ENCODE measurements at places on chromosomes 1 and 21.

- DNase-seq = no peak
These were observed 22.2 kb upstream of the SCAF4 start for GRCh38 chr21:31753949-31754707.

GRCh38 chr21:44935533-44935927 lies 4.3 kb upstream of the SLX9 start:
- DNase-seq = no peak

DNA sequence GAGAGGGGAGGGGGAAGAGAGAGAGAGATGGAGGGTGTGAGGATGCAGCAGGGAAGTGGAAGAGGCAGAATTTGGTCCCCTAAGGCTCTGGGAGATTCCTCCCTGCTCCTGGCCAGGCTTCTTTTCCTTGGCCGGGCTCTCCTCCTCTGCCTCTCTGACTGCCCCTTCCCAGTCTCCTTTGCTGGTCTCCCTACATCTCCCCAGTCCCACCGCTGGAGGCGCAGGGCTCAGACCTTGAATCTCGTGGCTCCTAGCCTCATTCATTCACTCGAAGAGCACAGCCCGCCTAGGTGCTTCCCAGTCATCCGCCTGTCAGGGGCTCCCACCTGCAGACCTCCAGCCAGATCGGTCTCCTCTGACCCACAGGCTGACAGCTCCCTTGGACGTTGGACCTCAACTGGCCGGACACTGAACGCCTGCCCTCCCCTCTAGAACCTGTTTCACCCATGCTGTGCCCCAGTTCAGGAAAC lies 76.5 kb downstream of the VWA5B1 start:
- DNase-seq = no peak

GRCh38 chr1:200306944-200307754 lies 102.7 kb downstream of the ZNF281 start:
- no peak for DNase-seq

GRCh38 chr1:162902416-162902815 lies 41.4 kb upstream of the CCDC190 start:
- DNase-seq = no peak

GRCh38 chr1:155773221-155773620 lies 83.8 kb downstream of the GON4L start:
- DNase-seq = no peak

- DNase-seq = no peak
These were observed 5.3 kb upstream of the ID3 start for GRCh38 chr1:23564529-23565122.

DNA sequence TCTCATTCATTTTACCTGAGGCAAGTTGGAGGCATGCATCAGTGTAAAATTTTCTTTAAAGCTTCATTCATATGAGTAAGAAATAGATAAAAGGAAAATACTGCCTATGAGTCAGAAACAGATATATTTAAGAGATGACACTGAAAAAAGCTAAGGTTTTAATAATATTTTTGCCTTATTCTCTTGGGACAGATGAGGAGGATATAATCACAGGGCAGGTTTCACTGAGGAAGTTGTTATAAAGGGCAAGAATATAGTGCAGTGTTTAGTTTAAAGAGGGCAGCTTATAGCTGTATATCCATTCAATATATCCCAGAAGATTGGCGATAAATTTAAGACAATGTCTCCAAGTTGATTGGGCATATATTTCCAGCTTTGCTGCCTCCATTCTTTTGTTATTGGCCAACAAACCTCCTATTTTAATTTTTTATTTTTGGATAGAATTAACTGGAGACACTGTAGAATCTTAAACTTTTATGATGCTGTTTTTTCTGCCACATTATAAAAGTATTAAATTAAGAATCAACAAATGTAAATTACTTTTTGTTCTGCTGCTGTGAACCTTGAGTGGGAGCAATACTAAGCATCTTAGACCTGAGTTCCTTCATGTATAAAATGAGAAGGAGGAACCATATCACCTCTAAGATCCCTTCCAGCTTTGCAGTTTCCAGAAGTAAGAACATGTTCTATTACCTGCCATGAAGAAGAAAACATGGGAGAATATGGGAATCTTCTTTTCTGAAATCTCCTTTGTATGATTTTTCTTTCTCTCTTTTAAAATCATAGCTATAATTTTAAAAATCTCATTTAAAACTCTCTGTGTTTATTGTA lies 171.6 kb downstream of the S1PR1 start:
- DNase-seq = no peak

- DNase-seq = no peak
These were observed 872 bp upstream of the PPP2R5A start for GRCh38 chr1:212284332-212284743.

DNA sequence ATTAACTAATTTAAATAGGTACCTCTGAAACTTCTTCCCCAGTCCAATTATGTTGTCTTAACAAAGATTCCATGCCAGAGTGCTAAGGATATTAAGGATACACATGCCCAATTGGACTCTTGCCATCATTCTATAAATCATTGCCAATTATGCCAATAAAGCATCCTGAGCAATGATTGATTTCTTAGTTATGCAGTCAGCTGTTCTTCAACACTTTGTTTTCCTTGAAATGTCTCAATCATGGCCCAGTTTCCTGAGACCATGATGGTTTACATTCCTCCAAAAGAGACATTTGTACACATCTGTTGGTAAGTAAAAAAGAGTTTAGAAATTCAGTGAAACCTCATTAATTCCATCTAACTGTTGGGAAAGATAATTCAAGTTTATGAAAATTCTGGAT lies 180.4 kb upstream of the PKN2 start:
- no peak for DNase-seq

DNA sequence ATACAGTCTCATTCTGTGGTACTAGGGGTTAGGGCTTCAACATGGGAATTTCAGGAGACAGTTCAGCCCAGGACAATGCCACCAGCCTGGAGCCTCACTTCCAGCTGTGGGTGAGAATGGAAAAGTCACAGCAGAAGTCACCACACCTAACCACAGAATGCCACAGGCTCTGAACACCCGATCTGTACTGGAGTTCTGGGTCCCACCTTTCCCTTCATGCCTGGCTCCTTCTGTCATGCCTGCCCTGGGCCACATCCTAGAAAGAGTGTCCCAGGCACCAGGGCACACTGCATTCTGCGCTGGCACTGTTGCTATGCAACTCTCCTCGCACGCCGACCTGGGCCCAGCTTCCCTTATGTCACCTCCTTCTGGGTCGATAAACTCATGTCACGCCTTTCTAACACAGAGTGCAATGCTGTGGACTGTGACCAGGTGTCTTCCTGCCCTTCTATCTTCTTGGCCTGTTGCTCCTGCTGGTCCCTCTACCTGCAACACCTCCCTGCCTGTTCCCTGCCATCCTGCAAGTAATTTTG lies 21.2 kb downstream of the RCSD1 start:
- DNase-seq = no peak

GRCh38 chr1:183417772-183418491 lies at the start of gene NMNAT2:
NMNAT2 (minus strand) TSS chr1:183418380; CDS start chr1:183418267, 113 bp downstream.
- no peak for DNase-seq

DNA sequence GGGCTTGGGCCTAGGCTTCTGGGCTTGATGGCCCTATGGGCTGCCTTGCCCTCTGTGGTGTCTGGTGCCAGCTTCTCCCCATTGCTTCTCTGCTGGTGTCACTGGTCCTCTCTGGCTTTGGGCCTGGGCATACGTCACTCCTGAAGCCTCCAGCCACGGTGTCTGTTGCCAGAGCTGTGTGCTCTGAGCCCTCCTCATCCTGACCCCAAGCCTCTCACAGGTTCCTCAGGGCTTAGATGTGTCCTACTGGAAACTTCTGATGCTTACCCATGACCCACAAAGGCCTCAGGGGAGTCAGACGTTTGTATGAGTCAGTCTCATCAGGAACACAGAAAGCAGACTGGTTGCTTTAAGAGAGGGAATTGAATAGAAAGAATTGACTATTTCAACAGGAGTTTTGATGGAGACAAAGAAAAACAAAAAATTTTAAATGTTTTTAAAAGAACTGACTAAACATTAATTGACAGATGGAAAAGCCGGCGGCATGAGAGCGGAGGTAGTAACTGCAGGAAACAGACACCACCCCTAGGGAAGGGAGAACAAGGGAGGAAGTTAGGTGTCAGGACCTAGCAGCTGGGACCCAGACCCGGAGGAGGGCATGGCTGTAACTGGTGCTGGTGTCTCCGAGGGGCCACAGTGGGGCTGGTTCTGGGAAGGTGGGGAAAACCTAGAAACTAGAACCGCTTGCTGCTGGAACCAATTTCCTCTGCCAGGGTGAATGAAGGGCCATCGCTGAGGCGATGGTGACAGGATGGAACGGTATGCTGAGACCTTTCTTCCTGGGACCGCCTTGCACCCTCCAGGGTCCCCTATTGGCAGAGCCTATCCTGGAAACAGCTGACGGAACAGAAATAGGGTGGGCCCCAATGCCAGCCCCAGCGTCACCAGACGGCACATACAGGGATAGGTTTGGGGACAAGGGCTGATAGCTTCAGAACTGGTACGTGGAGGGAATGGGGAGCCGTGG lies 40.0 kb upstream of the CITED4 start:
- peak; percentile 23 for DNase-seq

- no peak for DNase-seq
These were observed 26.5 kb downstream of the TMEM63A start for GRCh38 chr1:225855503-225856300.

DNA sequence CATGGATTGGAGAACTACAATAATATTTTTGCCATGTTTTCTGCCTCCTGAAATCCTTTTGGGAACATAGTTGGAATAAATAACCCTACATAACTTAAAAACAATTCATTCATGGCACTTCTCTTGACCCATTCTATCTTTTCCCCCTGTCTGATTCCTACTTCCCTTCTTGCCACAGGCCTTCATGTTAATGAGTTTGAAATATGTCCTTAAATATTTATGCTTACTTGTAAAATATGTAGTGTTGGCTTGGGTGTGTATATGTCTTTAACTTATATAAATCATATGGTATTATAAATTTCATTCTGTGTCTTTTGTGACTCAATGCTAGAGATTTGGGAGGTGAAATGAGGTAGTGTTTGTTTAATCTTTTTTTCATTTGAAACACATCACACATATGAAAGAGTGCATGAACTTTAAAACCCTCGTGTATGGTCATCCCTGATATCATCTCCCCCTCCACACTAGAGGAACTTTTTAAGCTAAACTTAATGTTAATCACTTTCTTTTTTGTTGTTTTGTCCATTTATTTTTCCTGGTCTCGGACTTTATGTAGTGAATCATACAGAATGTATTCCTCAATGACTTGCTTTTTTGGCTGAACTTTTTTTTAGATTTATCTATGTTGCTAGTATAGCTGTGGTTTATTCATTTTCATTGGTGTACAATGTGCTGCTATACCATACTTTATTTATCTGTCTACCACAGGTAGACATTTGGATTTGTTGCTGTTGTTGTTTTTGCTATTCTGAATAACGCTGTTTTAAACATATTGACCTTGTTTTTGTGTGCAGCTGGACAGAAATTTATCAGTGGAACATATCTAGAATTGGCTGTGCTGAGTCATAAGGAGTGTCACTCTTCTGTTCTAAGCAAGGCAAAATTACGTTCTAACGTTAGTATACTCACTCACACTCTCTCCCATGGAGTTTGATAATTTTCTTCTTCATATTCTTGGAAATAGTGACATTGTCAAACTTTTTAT lies 441.6 kb downstream of the PLPP3 start:
- DNase-seq = no peak

- DNase-seq = no peak
These were observed 11.3 kb downstream of the MRAP start for GRCh38 chr21:32309906-32310460.

GRCh38 chr1:229062135-229062534 lies 208.8 kb upstream of the RAB4A start:
- no peak for DNase-seq

DNA sequence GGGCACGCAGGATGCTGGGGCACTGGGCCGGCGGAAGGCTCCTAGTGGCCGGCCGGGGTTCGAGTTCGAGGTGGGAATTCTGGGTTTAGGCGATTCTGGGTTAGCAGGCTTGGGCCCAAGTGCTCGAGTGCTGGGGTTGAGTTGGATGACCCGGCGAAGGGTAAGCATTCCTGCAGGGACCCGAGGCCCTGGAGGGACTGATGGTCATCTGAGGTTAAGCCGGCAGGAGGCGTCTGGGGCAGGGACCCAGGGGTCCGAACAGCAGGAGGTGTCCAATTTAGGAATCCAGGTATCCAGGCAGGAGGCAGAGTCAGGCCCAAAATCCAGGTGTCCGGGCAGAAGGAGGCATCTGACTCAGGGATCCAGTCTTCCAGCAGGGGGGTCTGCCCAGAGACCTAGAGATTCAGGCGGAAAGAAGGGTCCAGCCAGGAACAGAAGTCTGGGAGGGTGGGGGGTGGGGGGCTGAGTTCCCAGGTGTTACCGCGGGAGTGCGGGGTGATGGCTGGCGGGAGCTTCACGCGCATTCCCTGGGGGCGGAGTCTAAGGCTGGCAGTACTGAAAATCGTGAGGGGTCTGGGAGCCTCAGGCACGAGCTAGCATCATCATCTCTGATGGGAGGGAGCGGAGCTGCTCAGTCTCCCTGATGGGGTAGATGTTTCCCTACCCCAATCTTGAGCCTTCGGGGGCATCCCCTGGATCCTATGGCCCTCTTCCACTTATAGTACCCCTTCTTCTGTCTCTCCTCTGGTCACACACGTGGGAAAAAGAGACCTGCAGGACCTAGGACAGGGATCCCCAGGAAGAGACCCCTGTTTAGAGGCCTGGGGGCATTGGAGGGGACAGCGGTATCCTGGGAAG lies 585 bp downstream of the GPR3 start:
- DNase-seq = no peak

DNA sequence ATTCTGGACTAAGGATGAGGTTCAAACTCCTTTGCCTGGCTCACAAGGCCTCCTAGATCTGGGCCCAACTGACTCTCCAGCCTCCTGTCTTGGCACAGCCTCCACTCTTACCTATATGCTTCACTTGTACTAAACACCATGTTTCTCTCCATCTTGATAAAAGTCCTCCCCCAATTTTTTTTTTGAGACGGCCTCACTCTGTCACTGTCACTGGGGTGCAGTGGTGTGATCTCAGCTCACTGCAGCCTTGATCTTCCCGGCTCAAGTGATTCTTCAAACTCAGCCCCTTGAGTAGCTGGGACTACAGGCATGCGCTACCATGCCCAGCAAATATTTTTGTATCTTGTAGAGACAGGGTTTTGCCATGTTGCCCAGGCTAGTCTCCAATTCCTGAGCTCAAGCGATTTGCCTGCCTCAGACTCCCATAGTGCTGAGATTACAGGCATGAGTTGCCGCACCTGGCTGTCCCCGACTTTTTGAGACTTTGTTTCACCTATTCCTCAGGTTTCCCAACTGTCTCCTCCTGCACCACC lies 39.7 kb downstream of the CD34 start:
- DNase-seq = no peak

GRCh38 chr1:104933846-104934245 lies 1184.1 kb downstream of the AMY1C start:
- no peak for DNase-seq

DNA sequence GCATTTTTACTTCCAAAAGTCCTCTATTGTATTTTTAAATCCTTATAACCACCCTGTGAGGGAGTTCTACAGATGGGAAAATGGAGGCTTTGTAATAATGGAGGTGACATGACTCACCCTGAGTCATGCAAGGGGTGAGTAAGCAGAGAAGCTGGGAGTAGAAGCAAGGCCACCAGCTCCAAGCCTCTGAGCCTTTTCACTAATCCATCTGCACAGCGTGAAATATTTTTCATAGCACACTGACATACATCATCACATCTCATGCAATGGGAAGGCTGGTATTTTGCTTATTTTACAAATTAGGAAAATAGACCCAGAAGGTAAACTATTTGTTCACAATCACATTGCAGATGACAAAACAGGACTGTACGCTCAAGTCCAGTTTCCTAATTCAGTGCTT lies 96.9 kb downstream of the KCNH1 start:
- peak; percentile 87 for DNase-seq
